ENCODE measurements at places on chromosomes 5 and 9. TPM values are rescaled to one million over a fixed set of nuclear protein-coding genes. Genes with fewer than 3 reads are reported as not detected.

DNA sequence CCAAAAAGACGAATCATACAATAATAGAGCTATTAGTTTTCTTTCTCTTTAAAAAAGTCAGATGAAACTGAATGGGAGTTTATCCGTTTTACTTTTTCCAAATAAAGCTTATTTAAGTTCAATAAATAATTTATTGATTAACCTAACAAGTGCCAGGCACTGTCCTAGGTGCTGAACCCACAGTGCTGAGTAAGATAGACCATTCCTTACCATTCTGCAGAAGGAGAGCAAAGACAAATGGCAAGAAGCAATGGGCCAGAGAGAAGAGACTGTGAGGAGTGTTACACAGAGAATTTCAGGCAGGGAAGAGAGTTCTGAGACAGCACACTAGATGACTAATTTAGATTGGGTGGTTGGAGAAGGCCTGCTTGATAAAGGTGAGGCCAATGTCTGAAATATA is 127.2 kb downstream of the AUH start:
- no peak overlapping the region for H3K4me3 ChIP-seq
- H3K27me3 ChIP-seq: no peaks in the 10 kb centered on the region
- no peaks in the 10 kb centered on the region for H3K4me1 ChIP-seq
- H3K36me3 ChIP-seq: no peaks in the 10 kb centered on the region

GRCh38 chr5:8188874-8189565 is 320.1 kb downstream of the MTRR start:
- H3K27me3 ChIP-seq: no peaks in the 10 kb centered on the region
- H3K27ac ChIP-seq: no peak overlapping the region
- no peak overlapping the region for H3K4me3 ChIP-seq

DNA sequence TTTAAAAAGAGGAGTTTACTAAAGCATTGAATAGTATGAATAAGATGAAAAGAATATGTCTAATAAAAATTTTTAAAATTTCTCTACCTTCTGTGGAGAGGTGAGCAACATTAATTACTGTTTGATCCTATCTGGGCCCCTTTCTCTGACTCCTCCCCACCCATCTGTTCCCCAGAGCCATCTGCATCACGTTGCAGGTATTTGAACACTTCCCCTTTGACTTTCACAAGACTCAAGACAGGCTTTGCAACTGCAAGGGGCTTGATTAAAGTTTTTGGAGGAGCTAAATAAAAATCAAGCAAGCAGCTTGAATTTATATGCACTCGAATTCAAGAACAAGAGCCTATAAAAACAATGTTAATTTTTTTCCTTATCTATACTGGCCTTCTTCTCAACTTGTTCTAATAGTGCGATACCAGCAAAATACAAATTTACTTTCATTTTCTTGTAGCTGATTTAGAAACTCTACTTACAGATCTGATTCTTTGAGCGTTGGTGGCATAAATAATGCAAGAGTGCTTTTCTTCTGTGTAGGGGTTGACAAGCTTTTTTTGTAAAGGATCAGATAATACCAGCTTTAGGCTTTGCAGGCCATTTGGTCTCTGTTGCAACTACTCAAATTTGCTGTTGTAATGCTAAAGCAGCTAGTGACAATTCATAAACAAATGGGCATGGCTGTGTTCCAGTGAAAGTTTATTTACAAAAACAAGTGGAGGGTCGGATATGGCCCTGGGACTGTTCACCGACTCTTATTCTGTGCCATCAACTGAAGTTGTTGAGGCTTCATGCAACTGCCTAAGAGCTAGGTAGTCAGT is 21.2 kb downstream of the TXNDC8 start:
- H3K27me3 ChIP-seq: no peaks in the 10 kb centered on the region
- no peak for DNase-seq

DNA sequence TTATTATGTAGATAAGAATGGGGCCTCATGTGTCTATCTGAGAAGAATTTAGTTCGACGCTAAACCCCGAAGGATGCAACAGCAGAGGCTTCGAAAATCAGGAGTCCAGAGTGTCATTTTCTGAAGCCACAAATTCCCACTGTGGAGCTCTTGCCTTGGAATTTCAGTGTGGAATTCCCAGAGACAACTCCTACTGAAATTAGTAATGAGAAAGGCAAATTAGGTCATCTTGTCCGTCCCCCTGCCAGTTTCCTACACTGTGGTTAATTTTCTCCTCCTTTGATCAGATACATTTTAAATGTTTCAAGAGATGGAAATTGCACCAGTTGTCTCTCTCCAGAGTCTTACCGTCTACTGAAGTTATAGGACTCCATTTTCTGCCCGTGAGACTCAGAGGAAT is 633.6 kb downstream of the BNC2 start:
- no peaks in the 10 kb centered on the region for H3K27me3 ChIP-seq
- peaks cover 23% of the 10 kb centered on the region for H3K4me1 ChIP-seq
- no peak overlapping the region for H3K27ac ChIP-seq
- H3K36me3 ChIP-seq: no peaks in the 10 kb centered on the region
- no peak overlapping the region for H3K4me3 ChIP-seq

DNA sequence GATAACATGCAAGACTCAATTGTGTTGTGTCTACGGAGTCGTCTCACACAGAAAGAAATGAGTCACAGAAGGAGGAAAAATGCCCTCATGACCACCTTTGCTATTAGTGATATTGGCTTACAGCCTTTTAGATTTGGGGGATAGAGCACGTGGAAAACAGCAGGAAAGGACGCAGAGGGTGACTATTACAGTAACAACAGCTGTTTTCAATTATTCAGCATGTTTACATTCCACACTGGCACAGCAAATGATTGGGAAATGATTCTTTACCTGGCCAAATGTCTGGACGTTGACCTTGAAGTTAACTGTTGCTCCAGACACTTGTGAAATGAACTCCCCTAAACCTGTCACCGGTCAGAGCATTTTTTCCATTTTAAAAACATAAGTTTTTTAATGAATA is 46.8 kb downstream of the APTX start:
- H3K27me3 ChIP-seq: no peaks in the 10 kb centered on the region
- no peak overlapping the region for H3K4me3 ChIP-seq
- DNase-seq: no peak
- no peaks in the 10 kb centered on the region for H3K36me3 ChIP-seq
- no peak overlapping the region for H3K27ac ChIP-seq

- H3K36me3 ChIP-seq: no peaks in the 10 kb centered on the region
- no peak overlapping the region for H3K4me3 ChIP-seq
- no peak for DNase-seq
- H3K27me3 ChIP-seq: no peaks in the 10 kb centered on the region
Measured at GRCh38 chr5:139740138-139740991, 55.2 kb upstream of the PSD2 start.

- no peak for DNase-seq
- H3K4me3 ChIP-seq: no peak overlapping the region
- H3K27me3 ChIP-seq: no peaks in the 10 kb centered on the region
Measured at GRCh38 chr5:34660444-34660843, 4.3 kb downstream of the RAI14 start.

GRCh38 chr5:72698481-72698880 is 118.0 kb upstream of the TNPO1 start:
- no peak overlapping the region for H3K27ac ChIP-seq
- H3K27me3 ChIP-seq: no peaks in the 10 kb centered on the region
- no peak overlapping the region for H3K4me3 ChIP-seq
- DNase-seq: no peak
- H3K4me1 ChIP-seq: no peaks in the 10 kb centered on the region
- H3K36me3 ChIP-seq: no peaks in the 10 kb centered on the region

DNA sequence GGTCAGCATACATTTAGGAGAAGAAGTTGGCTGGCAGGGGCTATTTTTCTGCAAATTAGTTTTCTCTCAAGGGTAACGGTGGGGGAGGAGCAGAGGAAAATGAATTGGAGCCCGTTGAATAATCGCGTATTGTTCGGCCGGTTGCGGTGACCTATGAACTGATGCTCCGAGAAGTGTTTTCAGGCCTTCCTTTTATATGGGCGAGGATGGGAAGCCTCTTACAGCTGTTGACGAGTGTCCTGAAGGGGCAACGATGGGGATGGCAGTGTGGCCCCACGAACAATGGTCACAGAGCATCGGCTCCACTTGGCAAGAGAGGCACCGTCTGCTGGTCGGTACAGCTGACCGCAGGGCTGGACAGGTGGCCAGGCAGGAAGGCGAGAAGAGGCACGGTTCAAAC is 400.7 kb downstream of the ZSWIM6 start:
- no peaks in the 10 kb centered on the region for H3K36me3 ChIP-seq
- H3K4me3 ChIP-seq: no peak overlapping the region
- H3K4me1 ChIP-seq: 0 out of 2 replicates have a peak, but pooled peaks cover 9% of the 10 kb centered on the region
- DNase-seq: no peak

- no peak for DNase-seq
- H3K4me3 ChIP-seq: no peak overlapping the region
- H3K27ac ChIP-seq: no peak overlapping the region
- H3K36me3 ChIP-seq: peaks cover 2% of the 10 kb centered on the region
- peaks cover 9% of the 10 kb centered on the region for H3K4me1 ChIP-seq
Measured at GRCh38 chr9:122320413-122320881, 50.4 kb upstream of the PTGS1 start.

DNA sequence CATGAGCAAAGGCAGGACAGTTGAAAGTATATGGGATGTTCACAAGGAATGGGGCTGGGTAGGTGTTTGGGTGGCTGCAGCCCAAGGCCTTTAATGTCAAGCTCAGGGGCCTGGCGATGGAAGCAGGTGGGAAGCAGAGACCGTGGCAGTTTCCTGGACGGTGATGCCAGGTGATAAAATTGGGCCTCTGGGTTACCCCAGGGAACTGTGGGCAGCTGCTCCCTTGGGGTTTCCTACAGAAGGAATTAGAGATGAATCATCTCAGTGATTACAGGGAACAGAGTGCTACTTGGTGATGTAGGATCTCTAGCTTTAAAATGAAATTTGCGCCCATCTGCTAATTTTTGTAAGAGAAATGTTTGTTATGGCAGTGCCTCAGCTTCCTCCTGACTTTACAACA is 39.2 kb downstream of the TSTD2 start:
- H3K36me3 ChIP-seq: no peaks in the 10 kb centered on the region
- H3K4me1 ChIP-seq: no peaks in the 10 kb centered on the region

DNA sequence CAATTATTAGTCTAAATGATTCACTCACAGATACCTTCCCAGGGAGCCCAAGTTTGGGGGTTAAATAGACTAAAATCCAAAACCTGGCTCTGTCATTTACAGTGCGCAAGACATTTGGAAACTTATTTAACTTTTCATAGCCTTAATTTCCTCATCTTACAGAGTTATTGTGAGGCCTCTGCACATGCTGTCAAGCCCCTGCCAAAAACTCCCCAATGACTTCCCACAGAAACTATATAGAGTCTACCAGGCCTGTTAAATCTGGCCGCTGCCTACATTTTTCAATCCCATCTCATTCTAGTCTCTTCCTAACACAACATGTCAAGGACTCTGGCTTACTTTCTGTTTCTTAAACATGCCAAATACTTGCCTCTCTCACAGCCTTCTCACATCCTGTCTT is 412.5 kb downstream of the ELAVL2 start:
- H3K27ac ChIP-seq: no peak overlapping the region
- H3K27me3 ChIP-seq: no peaks in the 10 kb centered on the region
- no peak overlapping the region for H3K4me3 ChIP-seq
- H3K36me3 ChIP-seq: no peaks in the 10 kb centered on the region
- no peak for DNase-seq

The SLC6A7 gene
- total RNA-seq: not detected

The TRIM7 gene
- total RNA-seq: 28.0 TPM

The PCDHGC4 gene
- 0.22 TPM for total RNA-seq

The SLC34A1 gene
- total RNA-seq: not detected

The PSAT1 gene
- total RNA-seq: 24.7 TPM

The CCDC127 gene
- 3.6 TPM for total RNA-seq

The RARS1 gene
- total RNA-seq: 376 TPM

The SEMA4D gene
- 0.03 TPM for total RNA-seq
